Right renal pelvis (tissue), 4 donors: ENCODE measurements at places on chromosomes 1 and 21. TPM values are rescaled to one million over a fixed set of nuclear protein-coding genes. Genes with fewer than 3 reads are reported as not detected.
A peak's percentile ranks its signal among the peaks of the same experiment; 100 is the strongest.

The PTGFR gene
- 0.18 TPM for polyA plus RNA-seq

The DENND2D gene
- polyA plus RNA-seq, result 20.4 TPM

The NUDT17 gene
- polyA plus RNA-seq, result 7.3 TPM

The C8A gene
- polyA plus RNA-seq, result not detected

The KCND3 gene
- 1.4 TPM for polyA plus RNA-seq

The FALEC gene
- not detected for polyA plus RNA-seq

The TRABD2B gene
- 25.8 TPM for polyA plus RNA-seq

The ISG20L2 gene
- 44.0 TPM for polyA plus RNA-seq

The KRTAP19-3 gene
- polyA plus RNA-seq, result not detected

The ZNF691 gene
- polyA plus RNA-seq, result 20.9 TPM

The KRTAP10-3 gene
- polyA plus RNA-seq, result not detected

The KRTAP11-1 gene
- not detected for polyA plus RNA-seq

The CFHR5 gene
- polyA plus RNA-seq, result not detected

DNA sequence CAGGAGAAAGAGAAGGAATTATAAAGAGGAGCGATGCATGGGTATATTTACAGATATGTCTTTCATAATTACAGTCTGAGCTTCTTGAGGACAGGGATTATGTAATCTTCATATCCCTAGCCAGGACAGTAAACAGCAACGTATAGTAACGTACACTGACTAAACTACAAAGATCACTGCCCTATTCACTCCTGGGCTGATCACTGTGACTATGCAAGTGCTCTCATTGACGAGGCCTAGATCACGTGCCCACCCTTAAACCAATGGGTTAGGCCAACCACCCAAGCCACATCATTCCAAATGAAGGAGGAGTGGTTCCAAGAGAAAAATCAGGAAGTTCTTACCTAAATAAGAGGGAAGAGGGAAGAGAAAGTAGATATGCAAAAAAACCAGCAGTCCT is 18.5 kb downstream of the PIK3R3 start:
- DNase-seq, result no peak

GRCh38 chr1:91872559-91873081 is 13.3 kb downstream of the TGFBR3 start:
- DNase-seq, result no peak

- no peak for DNase-seq
These were observed 152.6 kb downstream of the ZP4 start for GRCh38 chr1:237737938-237738610.

- no peak for DNase-seq
These were observed 34.8 kb upstream of the CACYBP start for GRCh38 chr1:174964972-174965361.

- no peak for DNase-seq
These were observed 44.0 kb downstream of the EVA1C start for GRCh38 chr21:32456497-32456918.

- DNase-seq, result no peak
These were observed 177.6 kb upstream of the HMCN1 start for GRCh38 chr1:185556561-185556960.

- no peak for DNase-seq
These were observed 320.3 kb downstream of the PTPRU start for GRCh38 chr1:29556657-29557056.

- no peak for DNase-seq
These were observed 133.5 kb downstream of the HMGB4 start for GRCh38 chr1:33997127-33998036.

GRCh38 chr1:193727850-193728249 is 541.4 kb upstream of the B3GALT2 start:
- no peak for DNase-seq

- DNase-seq, result no peak
These were observed 192.2 kb downstream of the DYRK1A start for GRCh38 chr21:37558676-37559211.

- no peak for DNase-seq
These were observed 81.3 kb downstream of the UROD start for GRCh38 chr1:45093334-45093733.

- no peak for DNase-seq
These were observed 4.0 kb downstream of the SHISAL2A start for GRCh38 chr1:52636721-52637695.

GRCh38 chr1:156108664-156109241 is 5.8 kb upstream of the LMNA start:
- DNase-seq, result no peak

- DNase-seq, result no peak
These were observed 90.6 kb upstream of the RALGPS2 start for GRCh38 chr1:178634445-178634844.

GRCh38 chr1:21763236-21763635 is 19.7 kb downstream of the USP48 start:
- no peak for DNase-seq

GRCh38 chr1:13700521-13701270 is 708 bp downstream of the PRDM2 start:
- no peak for DNase-seq

- DNase-seq, result no peak
These were observed 50.9 kb upstream of the CDC42BPA start for GRCh38 chr1:227369102-227369760.

- no peak for DNase-seq
These were observed 48.6 kb upstream of the LRRC52 start for GRCh38 chr1:165494949-165495857.

DNA sequence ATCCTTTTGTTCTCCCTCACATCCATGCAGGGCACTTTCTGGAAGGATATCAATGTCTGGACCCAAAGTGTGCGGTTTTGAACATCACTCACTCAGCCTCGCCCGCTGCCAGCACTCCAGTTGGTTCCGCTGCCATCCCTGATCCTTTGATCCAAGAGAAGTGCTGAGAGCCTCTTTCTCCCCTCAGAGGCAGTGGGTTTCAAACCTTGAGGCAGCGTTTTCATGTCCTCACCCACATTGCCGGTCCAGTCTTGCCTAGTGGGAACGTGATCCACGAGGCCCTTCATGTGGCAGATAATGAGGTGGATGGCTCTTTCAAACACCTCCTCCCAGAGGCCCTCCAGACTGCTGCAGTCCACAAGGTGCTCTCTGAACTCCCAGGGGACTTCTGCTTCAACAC is 122.2 kb downstream of the ACTL8 start:
- DNase-seq, result no peak

GRCh38 chr21:46448108-46448507 is 10.6 kb upstream of the DIP2A start:
- DNase-seq, result no peak

DNA sequence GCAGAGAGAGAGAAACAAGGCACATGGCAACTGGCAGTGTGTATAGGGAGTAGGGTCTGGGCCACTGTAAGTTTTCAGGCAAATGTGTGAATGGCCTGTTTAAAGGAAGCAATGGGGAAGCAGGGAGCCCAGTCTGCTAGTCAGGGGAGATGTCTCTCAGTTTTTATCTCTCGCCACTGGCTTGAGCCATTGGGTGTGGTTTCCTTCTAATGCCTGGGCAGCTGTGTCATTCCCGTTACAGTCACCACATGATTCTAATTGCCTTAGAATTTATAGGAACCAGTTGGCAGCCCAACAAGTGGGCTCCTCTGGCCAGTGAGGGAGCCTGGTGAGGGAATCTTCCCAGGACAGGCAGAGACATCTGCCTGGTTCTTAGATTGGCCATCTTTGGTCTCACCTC is 182.4 kb downstream of the DISC1 start:
- DNase-seq, result no peak

GRCh38 chr21:34077888-34078287 is 4.5 kb downstream of the MRPS6 start:
- no peak for DNase-seq

DNA sequence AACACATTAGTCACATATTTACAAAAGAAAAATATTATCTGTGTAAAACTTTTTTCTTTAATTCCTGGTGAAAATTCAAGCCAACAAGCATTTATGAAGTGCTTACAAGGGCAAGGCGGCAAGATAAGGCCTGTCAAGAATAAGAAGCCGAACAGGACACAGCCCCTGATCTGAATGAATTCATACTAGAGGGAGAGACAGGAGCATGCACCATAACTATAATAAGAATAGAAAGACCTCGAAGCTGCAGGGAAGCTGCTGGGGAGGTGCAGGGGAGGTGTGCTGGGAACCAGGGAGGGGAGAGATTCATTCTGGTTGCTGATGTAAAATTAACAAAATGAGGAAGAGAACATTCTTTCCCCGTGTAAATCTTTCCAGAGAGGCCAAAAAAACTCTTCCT is 60.5 kb upstream of the TARDBP start:
- DNase-seq, result no peak

DNA sequence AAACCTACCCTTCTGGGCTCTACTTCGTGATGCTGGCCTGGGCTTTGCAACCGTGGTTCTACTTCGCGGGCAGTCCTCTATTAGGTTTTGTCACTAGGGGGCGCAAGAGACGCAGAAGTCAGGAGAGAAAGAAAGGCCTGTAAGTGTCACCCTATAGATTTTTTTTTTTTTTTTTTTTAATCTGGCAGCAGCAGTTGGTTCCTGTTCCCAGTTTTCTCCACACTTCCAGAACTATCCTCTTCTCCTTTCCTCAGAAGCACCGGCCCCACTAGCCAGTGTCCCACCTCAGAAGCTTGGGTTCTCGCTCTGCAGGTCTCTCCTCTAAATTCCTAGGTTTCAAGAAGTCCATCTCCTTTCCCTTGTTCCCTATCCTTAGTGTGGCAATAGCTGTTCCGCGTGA is 9.1 kb upstream of the LCE2D start:
- DNase-seq, result peak; percentile 34

DNA sequence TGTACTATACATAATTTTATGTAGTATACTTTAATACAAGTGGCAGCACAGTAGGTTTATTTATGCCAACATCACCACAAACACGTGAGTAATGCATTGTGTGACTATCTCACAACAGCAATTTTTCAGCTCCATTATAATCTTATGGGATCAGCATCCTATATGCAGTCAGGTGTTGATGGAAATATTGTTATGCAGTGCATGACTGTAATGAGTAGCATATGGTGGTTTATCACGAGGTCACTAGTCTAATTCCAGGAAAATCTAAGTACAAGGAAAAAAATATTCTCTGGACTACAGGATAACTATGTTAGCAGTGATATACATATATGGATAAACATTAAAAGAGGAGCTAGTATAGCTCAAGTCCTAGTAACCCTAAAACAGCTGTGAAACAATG is 69.0 kb downstream of the ATP1B1 start:
- DNase-seq, result no peak

DNA sequence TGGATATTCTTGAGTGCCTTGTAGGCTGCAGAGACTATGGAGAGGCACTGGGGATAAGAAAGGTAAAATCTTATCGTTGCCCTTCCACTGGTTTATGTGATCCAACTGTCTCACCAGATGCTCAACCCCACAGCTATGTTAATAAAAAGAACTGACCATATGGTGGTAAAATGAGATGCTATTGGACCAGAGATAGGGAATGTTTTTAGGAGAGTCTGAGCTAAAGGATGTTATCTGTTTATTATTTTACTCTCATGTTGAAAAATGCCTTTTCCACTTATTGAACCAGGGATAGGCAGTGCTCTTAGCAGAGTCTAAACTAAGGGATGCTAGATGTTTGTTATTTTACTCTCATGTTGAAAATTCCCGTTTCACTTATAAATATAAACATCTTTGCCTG is 172.8 kb upstream of the GREM2 start:
- DNase-seq, result no peak

DNA sequence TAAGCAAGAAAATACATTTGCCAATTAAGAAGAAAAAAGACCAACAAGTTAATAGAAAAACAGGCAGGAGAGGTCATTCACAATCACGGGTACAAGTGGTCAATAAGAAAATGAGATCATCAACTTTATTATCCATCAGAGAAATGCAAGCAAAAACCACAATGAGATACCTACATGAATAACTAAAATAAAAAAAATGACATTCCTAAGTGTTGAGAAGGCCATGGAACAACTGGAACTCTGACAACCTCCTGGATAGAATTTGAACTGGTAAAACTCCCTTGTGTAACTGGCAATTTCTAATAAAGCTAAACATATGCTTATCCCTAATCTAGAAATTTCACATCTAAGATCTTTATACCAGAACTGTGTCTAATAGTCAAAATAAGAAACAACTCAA is 135.4 kb upstream of the BACE2 start:
- no peak for DNase-seq

DNA sequence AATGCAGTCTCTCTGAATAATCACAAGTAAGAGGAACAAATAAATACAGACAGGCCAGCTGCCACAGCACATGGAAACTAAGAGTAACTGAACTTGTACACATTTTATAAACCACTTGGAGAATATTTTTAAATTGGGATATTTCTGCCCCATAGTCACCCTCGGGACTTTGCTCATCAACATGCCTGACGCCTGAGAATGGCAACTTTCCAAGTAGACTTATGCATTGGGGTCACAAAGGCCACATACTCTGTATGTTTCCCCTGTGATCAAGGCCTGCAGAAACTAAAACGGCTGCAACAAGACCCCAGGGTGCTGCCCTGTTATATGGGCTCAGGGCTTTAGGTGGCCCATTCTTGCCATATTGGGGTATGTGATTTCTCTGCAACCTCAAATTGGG is 38.3 kb upstream of the GJA5 start:
- DNase-seq, result no peak

DNA sequence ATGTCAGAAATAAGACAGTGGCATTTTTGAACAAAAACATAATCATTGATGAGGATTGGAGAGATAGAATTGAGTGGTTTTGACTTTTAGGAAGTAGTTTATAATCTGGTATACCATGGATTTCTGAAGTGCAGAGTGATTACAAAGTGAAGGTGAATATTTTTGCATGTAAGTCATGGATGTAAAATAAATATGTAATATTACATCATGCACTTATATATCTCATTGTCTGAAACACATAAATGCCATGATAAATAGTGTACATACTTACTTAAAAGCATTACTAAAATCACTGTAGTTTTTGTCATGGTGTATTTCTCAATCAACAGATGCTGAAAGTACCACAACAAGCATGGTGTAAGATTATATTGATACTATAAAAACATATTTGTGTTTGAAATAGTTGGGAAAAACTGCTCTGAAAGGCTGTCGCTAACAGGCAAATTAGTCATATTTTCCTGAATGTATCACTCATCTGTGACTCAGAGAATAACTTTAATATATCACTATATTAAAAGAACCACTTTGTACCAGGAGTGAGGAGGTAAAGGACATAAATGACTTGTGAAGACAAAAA is 24.8 kb upstream of the RGS18 start:
- DNase-seq, result no peak

GRCh38 chr21:22393324-22393723 is 1395.1 kb downstream of the NCAM2 start:
- DNase-seq, result no peak

GRCh38 chr1:921011-921837 is 2.5 kb upstream of the SAMD11 start:
- DNase-seq, result peak; percentile 85

- no peak for DNase-seq
These were observed 14.6 kb downstream of the SSBP3 start for GRCh38 chr1:54391450-54392209.

DNA sequence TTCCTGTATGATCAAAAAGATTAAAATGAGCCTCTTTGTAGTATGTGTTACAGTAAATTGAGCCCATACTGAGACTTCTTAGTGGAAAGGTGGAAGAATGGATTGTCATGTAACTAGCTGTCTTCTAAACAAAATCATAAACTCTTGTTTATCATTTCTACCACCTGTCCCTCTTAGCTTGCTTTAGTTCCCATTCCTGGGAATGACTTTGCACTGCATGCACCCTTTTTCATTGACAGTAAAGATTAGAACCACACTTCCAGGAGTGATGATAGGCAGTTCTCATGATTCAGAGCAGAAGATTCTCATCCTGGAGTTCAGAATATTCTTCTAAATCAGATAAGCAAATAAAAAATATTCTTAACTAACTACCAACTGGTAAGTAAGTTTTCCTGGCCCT is 28.0 kb downstream of the DENND2D start:
- no peak for DNase-seq
